Osteocyte (in vitro differentiated cells): ENCODE measurements at places on chromosomes 6 and 20. TPM values are rescaled to one million over a fixed set of nuclear protein-coding genes. Genes with fewer than 3 reads are reported as not detected.

The RIOK1 gene
- 14.8 and 22.5 TPM in 2 replicates for total RNA-seq

The GINS1 gene
- total RNA-seq, result 5.8 and 6.2 TPM in 2 replicates

The TREML2 gene
- total RNA-seq, result not detected in 2 replicates

GRCh38 chr6:17859846-17860245 lies 127.6 kb downstream of the KIF13A start:
- H3K36me3 ChIP-seq, result peaks cover 8% of the 10 kb centered on the region
- H3K4me1 ChIP-seq, result peaks cover 12% of the 10 kb centered on the region
- no peak for DNase-seq
- H3K27ac ChIP-seq, result no peak overlapping the region

- no peak for DNase-seq
- peaks cover 9% of the 10 kb centered on the region for H3K36me3 ChIP-seq
- no peaks in the 10 kb centered on the region for H3K27me3 ChIP-seq
- no peak overlapping the region for H3K4me3 ChIP-seq
- peaks cover 10% of the 10 kb centered on the region for H3K4me1 ChIP-seq
- H3K27ac ChIP-seq, result no peak overlapping the region
These were observed 9.2 kb downstream of the FRS3 start for GRCh38 chr6:41770381-41771057.

- H3K4me3 ChIP-seq, result peak overlapping the region; percentile 56
- H3K27me3 ChIP-seq, result no peaks in the 10 kb centered on the region
- peak overlapping the region; percentile 93 for H3K27ac ChIP-seq
- peak; percentile 91 for DNase-seq
These were observed 587 bp downstream of the IP6K3 start for GRCh38 chr6:33746036-33746600.

- no peaks in the 10 kb centered on the region for H3K36me3 ChIP-seq
- no peak for DNase-seq
- no peak overlapping the region for H3K4me3 ChIP-seq
- no peaks in the 10 kb centered on the region for H3K4me1 ChIP-seq
- no peak overlapping the region for H3K27ac ChIP-seq
These were observed 102.8 kb upstream of the PHACTR1 start for GRCh38 chr6:12613811-12614210.

GRCh38 chr6:25411316-25411950 lies 132.3 kb downstream of the CARMIL1 start:
- no peaks in the 10 kb centered on the region for H3K27me3 ChIP-seq
- no peak overlapping the region for H3K27ac ChIP-seq
- H3K4me3 ChIP-seq, result no peak overlapping the region
- peaks cover 39% of the 10 kb centered on the region for H3K4me1 ChIP-seq
- no peaks in the 10 kb centered on the region for H3K36me3 ChIP-seq
- DNase-seq, result no peak

DNA sequence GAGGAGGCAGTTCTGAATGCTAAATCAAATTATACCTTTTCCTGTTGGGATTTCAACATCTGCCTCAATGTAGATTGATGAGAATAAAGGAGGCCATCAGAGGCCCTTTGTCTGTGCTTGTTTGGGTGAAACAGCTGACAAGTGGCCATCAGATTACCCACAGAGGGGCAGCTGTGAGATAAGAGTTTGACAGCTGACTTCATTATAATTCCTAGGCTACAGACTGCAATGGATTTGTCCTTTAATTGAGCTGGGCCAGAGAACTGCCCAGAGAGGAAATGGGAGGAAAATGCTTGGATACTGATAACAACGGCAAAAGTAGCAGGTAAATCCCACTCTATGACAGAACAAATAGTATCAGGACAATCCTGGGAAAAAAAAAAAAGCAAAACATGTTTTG lies 649.4 kb downstream of the HDGFL1 start:
- H3K27ac ChIP-seq, result no peak overlapping the region
- no peaks in the 10 kb centered on the region for H3K27me3 ChIP-seq
- DNase-seq, result no peak
- peaks cover 13% of the 10 kb centered on the region for H3K4me1 ChIP-seq
- no peak overlapping the region for H3K4me3 ChIP-seq
- no peaks in the 10 kb centered on the region for H3K36me3 ChIP-seq
